ENCODE measurements at places on chromosomes 16 and 17.

DNA sequence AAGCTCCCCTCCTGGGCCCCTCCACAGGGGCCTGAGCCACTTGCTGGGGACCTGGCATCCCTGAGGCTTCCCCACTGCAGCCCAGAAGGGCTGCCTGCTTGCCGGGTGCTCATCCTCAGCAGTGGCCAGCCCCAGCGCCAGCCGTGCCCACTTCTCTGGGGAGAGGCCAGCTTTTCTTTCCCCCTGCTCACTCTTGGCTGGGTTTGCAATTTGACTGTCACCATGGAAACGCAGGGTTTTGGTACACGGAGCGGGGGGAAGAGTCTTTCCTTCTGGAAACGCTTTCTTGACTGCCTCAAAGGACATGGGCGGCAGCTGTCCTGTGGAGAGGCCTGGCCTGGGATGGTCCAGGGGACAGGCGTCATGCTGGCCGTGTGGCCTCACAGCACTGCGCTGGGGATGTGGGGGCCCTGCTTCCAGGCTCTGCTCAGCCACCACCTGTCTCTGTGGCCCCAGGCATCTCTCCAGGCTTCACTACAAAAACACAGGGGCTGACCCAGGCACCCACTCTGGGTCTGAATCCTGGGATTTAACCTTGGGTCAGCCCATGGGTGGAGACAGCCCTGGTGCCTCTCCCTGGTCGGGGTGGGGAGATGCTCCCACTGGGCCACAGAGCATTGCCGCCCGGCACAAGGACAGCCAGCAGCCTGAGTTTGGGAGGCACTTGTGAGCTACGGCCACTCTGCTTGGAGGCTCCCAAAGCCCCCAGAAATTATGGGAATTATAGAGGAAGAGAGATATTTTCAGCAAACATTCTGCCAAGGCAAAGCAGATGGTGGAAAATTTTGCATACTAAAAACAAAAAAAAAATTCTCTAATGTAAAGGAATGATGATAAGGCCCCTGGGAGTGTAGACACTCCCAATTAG lies 45.9 kb upstream of the DOC2B start:
- DNase-seq: no peak

DNA sequence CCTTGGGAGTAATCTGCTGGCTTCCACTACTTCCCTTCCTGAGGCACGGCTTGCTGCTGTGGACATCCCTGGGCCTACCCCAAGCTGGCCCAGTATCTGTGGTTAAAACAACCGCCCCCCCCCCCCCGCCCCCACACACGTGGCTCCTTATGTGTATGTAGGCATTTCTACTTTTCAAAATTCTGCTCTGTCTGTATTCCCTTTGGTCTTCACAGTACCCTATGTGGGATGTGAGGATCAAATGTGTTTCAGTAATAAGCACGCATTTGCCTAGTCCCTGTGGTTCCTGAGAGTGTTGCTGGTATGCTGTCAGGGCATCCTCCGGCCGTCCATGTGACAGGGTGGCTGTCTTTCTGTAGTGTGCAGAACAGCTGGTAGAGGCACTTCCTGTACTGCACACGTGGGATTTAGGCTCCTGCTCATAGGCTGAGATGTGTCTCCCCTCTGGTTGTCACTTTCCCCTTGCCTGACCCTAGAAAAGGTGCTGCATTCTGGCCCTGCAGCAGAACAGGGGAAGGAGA lies 2.2 kb downstream of the NT5M start:
- DNase-seq: peak; percentile 91

DNA sequence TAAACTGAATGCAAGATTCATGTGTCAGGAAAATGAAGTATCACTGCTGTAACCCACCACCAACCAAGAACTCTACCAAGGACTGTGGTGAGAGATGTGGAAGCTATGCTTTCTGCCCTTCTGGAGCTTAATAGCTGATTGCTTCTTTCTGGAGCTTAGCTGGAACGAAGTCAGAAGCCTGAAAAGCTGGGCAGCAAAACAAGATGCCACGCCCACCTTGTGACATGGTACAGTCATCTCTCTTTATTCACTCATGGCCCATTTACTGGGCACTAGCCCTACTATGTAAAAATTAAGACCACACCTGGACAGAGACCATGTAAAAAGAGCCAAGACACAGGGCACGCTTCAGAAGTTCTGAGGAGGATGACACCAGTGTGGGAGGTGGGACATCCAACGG lies 48.1 kb downstream of the TEX2 start:
- no peak for DNase-seq

DNA sequence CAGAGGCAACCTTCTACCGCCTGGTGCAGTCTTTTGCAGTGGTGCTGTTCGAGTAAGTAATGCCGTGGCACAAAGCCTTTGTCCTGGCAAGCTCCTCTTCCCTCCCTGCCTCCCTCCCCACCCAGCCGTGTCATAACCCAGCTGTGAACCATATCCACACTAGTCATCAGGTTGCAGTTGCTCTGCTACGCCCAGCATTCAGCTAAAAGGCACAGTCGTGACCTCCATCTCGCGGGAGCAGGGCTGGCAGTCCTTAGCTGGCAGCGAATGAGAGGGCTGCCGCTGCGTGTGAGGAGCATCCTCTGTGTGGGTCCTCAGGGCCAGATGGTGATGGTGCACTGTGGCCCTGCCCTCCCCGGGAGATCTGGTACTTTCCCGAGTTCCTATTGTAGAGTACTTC lies 39.3 kb downstream of the CIBAR2 start:
- no peak for DNase-seq

- no peak for DNase-seq
Observed at GRCh38 chr17:77694391-77695363, 263.8 kb upstream of the TNRC6C start.

GRCh38 chr17:56465886-56466285 lies 127.6 kb upstream of the NOG start:
- DNase-seq: no peak

DNA sequence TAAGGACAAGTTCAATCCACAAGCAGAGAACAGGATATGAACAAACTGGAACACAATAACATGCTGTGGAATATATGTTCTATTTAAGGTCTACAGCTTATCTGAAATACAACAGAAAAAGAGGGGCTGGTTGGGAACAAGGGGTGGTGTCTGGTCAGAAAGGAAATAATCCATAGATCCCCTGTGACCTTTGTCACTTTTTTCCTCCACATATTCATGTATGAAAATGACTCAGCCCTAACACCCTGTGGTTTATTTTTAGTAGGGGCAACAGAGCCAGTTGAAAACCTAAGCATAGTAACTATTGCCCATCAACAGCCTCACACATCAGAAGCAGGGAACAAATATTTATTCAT lies 12.3 kb upstream of the SPAG9 start:
- DNase-seq: peak; percentile 32

DNA sequence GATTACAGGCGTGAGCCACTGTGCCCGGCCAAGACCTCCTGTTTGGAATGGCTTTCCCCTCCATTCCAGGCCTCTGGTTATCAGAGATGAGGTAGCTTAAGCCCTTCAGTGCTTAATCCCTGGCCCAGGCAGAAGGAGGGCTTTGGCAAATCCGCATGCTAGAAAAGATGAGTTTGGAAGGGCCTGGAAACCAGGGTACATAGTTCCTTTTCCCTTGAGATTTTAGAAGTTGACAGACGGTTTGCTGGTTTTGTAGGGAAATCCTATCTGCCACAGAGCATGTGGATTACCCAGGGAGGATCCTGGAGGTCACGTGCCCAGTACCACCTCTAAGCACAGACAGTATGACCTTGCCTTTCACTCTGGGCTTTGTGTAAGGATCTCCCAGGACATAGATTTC lies 114.7 kb upstream of the CACNG3 start:
- no peak for DNase-seq

DNA sequence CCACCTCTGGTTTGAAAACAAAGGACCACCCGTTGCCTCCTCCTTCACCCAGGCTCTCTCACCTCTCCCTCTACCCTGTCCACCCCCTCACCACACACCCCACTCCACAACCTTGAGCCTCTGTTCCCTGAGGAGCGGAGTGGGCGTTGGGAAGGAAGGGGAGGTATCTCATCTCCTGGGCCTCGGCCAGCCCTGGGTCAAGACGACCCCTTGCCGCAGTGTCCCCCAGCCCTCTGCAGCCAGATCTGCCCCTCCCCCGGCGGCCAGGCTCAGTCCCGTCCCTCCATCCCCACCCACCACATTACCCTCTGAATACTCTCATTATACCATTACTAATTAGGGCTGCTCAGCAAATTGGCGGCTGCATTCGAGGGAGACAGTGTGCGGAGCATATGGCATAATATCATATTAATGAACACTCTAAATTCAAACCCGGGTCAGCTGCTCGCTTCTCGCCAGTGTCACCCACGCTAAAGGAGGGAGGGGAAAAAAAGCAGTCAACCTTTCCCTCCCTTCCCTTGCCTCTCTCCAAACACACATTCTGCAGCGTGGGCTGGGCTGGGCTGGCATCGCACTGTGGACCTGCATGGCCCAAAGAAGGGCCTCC lies 123.2 kb upstream of the LHX1 start:
- no peak for DNase-seq

DNA sequence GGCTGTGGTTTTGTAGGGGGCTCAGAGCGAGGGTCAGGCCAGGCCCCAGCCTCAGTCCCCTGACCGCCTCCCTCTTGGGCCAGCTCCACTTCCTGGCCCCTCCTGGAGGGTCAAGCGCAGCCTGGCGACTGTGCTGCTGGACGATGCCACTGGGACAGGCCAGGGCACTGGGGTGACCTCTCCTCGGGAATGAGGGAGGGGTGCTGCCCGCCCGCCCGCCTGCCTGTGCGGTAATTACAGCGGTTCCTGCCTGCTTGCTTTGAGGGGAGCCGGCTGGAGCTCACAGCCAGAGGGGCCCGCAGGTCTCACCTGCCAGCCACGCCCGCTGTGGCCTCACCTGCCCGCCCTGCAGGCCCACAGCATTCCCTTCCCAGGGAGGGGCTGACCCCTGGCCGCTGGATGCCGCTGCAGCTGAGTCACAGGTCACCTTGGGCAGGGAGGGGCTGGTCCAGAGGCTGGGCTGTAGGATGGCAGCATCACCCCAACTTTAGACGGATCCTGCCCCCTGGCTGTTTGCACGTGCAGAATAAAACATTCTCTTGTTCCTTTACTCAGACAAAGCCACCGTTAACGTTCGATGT lies 76.7 kb upstream of the CBX4 start:
- peak; percentile 57 for DNase-seq

GRCh38 chr16:51967646-51968045 lies 579.3 kb downstream of the TOX3 start:
- DNase-seq: no peak

GRCh38 chr17:74052993-74053711 lies 150.3 kb upstream of the RPL38 start:
- no peak for DNase-seq

GRCh38 chr16:53814801-53815200 lies 110.8 kb downstream of the FTO start:
- DNase-seq: no peak

Data from OCI-M1 (cell line).